ENCODE measurements at places on chromosomes 3 and 15. TPM values are rescaled to one million over a fixed set of nuclear protein-coding genes. Genes with fewer than 3 reads are reported as not detected.

The CA12 gene
- 1.0 TPM for polyA plus RNA-seq

- no peak for DNase-seq
These were observed 9.1 kb downstream of the AMOTL2 start for GRCh38 chr3:134364936-134365765.

GRCh38 chr15:38558372-38559059 is 6.1 kb downstream of the RASGRP1 start:
- DNase-seq = no peak

DNA sequence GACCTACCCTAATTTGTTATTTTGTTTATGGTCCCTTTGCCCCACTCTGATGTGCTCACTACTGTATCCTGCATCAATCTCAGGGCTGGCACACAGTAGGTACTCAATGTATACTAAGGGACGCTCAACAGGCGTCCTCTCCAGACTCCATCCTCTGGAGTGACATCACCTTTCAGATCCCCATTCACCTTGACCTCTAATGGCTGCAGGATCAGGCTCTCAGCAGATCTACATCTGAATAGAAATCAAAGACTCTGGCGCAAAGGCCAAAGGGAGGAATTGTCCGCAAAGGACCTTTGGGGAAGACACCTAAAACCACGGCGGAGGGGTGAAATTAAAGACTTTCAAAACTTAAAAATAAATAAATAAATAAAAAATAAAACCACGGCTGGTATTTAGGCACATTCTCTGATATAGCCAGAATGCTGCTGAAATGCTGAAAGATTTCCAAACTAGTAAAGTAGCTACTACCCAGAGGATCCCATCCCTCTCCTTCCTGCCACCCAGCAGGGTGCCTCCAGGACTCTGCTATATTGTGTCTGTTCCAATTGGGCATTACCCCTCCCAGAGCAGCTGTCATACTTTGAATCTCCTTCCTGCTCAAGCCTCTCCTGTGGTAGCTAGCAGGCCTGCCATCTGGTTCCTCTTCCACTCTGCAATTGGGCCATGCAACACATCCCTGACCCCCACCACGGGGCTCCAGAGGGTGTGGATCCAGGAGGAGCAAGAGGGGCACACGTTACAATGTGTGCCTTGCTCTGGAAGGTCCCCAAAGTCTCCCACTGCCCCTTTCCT is 6.1 kb downstream of the SHF start:
- DNase-seq = no peak

- DNase-seq = no peak
These were observed 459.3 kb upstream of the SGO1 start for GRCh38 chr3:20645340-20645739.

GRCh38 chr15:38255690-38256089 is 3.1 kb downstream of the SPRED1 start:
- DNase-seq = no peak

Measured in large intestine (tissue), 12 donors.